ENCODE measurements at places on chromosomes 16 and 17. TPM values are rescaled to one million over a fixed set of nuclear protein-coding genes. Genes with fewer than 3 reads are reported as not detected.

GRCh38 chr17:56756536-56756935, 77.2 kb downstream of the C17orf67 start:
- peak; percentile 78 for DNase-seq

GRCh38 chr16:26382586-26382985, 684.1 kb upstream of the C16orf82 start:
- no peak for DNase-seq

GRCh38 chr17:17398943-17399926, 77.6 kb upstream of the MED9 start:
- DNase-seq, result no peak

DNA sequence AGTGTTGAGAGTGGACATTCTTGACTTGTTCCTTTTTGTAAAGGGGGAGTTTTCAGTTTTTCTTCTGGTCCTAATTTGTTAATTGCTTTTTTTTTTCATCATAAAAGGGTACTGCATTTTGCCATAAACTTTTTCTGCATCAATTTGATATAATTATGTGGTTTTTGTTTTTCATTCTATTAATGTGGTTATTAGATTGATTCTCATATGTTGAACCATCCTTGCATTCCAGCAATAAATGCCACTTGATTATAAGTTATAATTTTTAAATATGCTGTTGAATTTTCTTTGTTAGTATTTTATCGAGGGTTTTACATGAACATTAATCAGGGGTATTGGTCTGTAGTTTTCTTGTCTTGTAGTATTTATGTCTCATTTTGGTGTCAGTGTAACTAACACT, 87.2 kb upstream of the SMIM36 start:
- no peak for DNase-seq

Gene TCAP
- 10.1 TPM for total RNA-seq

DNA sequence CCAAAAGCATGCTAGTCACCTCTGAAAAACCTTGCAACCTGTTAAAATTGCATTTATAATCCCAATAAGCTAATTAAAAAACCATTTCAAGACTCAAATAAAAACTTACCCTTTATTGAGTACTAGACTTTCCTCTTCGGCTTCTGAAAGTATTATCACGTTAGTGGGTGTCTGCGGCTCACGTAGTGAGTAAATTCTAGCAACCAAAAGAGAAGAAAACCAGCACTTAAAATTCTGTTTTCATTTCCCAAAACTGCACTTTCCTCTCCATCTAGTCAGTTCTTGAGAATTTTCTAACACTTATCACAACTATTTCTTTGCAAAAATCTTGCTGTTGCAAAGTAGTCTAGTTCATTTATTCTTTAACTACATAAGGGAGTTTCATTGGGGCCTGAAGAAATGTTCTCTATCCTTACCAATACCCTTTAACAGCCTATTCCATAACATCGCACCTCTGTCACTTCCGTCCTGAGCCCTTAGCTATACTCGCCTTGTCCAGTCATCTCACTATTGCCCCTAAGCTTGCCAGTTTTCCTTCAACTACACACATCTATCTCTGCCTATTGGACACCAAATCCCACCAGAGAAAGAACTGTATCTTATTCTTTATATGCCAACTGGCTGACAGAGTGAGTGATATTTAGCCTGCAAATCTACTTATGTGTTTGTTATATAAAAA, 8.7 kb downstream of the NUP88 start:
- DNase-seq, result no peak

Gene SULT1A3
- 3.0 TPM for total RNA-seq

DNA sequence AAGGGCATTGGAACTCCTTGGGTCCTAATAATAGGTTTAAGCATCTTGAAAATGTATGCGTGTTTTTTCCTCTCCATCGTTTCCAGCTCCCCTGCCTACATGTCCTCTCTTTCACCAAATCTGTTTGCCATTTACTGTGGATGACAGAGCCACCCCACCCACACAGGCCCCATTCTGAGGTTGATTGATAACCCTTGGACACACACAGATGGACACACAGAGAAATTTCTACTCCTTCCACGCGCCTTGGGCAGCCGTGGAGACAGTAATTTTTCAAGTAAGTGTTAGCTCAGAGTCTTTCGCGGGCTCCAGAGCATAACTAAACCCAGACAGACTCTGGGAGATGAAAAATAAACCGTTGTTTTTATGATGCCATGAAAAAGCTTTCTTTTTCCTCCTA, 103.3 kb upstream of the NLRP1 start:
- DNase-seq, result no peak

GRCh38 chr16:2194166-2194834, 2.1 kb downstream of the CASKIN1 start:
- DNase-seq, result no peak

- no peak for DNase-seq
Observed at GRCh38 chr16:442976-443375, 17.5 kb downstream of the RAB11FIP3 start.

DNA sequence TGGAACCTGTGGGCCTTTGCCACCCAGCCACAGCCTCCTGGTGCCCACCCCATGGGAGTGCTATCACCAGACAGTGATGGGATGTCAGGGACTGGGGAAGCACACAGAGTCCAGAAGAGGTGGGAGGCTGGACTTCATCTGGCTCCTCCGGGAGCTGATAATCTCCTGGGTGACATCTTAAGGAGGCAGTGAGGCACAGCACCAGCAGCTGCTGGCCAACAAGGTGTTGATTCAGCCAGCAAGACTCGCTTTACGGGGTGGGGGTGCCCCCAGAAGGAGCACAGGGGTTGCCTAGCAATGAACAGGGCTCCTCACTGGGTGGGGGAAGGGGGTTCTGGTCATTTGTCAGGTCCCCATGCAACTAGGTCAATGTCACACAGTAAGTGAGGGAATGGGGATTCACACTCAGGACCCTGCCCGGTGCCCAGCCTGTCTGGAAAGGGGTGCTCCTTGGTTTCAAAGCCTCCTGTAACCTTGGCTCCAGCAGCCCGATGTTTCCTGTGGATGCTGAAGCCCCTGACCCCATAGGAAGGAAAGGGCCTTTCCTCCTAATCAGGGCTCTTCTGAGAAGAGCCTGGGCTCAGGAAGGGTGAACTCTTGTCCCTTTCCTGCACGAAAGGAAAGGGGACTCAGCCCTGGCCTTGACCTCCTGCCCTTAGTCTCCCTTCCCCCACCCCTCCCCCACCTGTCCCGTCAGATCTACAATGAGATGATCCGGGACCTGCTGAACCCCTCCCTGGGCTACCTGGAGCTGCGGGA, 17.7 kb downstream of the KIF19 start:
- DNase-seq, result no peak

- DNase-seq, result no peak
Observed at GRCh38 chr17:12584727-12585126, 81.0 kb upstream of the MYOCD start.

Gene GGT6
- total RNA-seq, result not detected

Gene DOC2A
- not detected for total RNA-seq

- DNase-seq, result no peak
Observed at GRCh38 chr17:32288615-32289014, 23.0 kb downstream of the RHBDL3 start.

DNA sequence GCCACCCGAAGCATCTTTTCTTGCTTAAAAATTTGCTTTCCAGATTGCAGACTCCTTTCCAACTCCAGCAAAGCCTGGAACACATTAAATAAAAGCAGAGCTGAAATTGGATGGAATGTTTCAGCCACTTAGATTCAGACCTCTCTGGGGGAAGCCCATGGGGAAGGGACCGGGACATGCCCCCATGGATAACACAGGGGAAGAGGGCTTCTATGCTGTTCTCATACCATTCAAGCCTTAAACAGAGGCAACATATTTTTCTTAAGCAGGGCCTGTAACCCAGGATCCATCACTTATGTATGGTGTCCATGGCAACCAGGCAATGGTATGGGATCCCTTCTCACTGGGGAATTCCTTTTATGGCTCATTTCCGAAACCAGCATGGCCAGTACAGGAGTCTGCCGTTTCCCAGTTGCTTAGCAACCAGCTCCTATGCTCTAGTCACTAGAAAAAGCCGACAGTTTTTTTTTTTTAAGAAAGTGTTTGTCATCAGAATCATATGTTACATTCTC, 62.0 kb upstream of the MARCHF10 start:
- no peak for DNase-seq

DNA sequence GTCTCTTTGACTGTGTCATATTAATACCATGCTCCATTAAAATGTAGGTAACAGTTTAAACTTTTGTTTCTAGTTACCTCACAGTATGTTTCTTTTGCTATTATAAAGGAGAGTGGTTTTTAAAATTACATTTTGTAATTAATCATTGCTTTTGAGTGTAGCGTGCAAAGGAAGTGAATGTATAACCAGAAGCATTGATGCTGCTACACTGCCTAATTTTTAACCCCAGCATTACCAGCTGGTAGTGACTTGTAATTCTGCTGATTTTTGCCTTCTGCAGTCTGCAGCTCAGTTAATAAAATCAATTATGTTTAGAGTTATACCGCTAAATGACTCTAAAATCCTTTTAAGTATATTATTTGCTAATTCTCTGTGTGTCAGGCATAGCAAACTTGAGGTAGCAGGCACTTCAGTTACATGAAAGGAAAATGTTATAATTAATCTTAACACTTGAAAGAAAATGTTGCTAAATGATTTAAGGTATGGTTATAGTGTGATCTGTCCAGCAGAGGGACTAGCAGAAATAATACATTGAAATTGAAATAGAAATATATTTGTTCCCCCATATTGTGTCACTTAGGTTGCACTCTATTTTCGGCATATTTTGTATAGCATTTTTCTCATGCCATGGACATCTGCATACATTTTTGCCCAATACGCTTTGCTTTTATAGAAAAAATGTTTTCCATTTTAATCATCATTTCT, 388.5 kb downstream of the CNTNAP4 start:
- DNase-seq, result no peak

GRCh38 chr17:53950858-53951250, 128.1 kb downstream of the KIF2B start:
- DNase-seq, result no peak

DNA sequence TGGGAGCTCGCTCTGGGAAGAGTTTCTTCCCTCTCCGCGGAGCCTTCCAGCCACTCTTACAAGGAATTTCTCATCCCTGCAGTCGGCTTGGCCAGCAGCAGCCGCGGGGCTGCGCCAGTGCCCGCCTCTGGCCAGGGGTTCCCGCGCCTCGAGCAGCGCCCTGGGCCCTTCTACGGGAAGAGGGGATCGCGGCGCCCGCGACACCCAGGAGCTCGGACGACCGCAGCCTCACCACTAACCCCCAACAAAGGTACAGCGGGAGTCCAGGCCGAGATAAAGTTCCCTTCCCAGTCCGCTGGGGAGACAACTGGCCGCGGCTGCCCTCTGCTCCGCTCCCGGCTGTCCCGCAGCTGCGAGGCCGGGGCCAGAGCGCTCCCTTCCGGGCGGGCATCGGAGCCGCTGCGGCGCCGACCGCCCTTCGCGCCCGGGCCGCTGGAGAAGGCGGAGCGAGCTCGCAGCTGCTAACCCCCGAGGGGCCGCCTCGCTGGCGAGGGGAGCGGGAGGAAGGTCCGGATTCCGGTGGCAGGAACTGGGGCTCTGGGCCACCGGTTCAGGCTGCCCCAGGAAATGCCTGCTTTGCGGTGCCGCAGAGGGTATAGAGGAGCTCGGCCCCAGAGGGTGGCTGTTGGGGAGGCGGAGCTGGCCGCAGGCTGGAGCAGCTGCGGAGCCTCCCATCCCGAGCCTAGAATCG, 3.6 kb upstream of the HS3ST3B1 start:
- peak; percentile 79 for DNase-seq

Gene CHST5
- total RNA-seq, result not detected

GRCh38 chr16:48914070-48914469, 304.1 kb upstream of the N4BP1 start:
- DNase-seq, result no peak

- DNase-seq, result no peak
Observed at GRCh38 chr16:9366048-9366969, 274.9 kb downstream of the HAPSTR1 start.

- no peak for DNase-seq
Observed at GRCh38 chr17:38797158-38797490, 2.2 kb downstream of the PIP4K2B start.

Measured in myocyte (in vitro differentiated cells).